ENCODE measurements at places on chromosomes 2 and 18.

DNA sequence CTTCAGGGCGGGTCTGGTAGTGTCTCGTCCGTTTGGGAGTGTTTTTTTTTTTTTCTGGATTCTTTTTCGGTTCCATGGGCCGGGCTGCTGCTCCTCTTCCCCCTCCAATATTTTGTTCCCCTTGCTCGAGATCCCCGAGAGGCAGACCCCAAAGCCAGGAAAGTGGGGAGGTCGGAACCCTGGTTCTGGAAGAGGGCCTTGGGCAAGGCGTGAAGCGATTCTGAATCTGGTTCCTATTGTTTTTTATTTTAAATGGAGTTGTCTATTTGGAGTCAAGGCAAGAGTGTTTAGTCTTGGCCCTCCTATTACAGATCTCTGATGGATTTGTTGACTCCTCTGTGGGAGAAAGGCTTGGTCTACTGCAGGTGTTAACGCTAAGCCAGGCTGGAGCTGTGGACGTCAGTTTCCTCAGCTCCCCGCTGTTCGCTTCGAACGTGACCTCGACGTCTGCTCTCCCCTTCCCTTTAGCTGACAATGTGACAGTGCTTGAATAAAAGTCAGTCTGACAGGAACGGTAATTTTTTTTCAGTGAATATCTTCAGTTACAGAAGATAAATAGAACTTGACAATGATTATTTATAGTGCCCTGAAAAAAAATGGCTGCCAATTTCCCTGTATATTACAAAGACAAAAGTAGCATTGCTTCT lies 683 bp upstream of the DNAJC27 start:
- no peak for DNase-seq

GRCh38 chr2:102789349-102790090 lies 27.7 kb downstream of the TMEM182 start:
- DNase-seq = no peak

- DNase-seq = no peak
Measured at GRCh38 chr2:95317123-95317500, 20.0 kb downstream of the KCNIP3 start.

DNA sequence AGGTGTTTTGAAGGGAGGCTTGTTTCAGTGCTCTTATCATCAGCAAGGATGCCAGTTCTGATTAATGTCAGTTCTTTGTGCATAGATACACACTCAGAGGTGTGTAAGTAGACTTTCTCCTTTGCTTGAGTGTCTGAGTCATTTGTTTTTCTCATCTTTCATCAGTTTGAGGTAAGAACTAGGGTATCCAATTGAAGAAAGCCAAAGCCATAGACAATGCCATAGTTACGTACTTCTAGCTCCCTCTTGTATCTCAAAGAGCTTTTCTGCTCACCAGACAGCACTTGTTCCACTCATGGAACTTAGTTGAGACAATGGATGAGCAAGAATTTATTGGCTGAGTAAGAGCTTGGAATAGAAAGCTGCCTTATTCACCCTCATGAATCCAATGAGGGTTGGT lies 520.1 kb downstream of the PIK3C3 start:
- DNase-seq = no peak

DNA sequence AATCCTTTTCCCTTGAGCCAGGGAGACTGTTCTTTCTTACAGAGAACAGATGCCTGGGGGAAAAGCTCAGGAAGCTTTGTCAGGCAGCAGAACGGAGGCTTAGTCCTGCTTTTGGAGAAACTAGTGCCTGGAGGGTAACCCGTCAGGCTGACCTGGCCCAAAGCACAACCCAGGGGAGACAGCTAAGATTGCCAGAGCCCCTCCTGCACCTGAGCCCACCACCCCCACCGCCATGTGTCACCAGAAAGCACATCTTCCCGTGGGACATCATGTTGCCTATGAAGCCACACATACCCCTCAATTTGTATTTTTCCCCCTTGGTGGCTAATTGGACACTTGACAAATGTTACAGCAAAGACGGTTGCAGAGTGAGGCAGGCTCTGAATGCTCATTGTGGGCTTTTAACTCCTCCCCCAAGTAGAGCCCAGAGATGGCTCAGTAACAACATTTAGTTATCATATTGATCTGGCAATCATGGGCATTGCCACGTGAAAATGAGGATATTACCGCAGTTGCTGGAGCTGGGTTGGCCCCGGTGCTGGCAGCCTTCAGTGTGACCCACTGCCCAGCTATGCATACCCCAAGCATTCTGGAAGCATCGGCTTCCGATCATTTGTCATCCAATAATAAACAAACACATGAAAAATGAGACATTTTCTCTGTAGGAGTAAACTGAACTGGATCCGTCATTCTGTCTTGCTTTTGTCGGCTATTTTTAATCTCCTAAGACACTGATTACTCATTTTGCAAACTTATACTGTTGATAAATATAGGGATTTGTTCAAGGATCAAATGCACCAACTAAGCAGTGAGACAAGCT lies 229.5 kb downstream of the ATAD2B start:
- DNase-seq = no peak

- DNase-seq = peak; percentile 24
Measured at GRCh38 chr18:58091099-58091611, 47.1 kb downstream of the NEDD4L start.

GRCh38 chr2:86617738-86618137 lies 5.9 kb downstream of the RNF103 start:
- DNase-seq = no peak

DNA sequence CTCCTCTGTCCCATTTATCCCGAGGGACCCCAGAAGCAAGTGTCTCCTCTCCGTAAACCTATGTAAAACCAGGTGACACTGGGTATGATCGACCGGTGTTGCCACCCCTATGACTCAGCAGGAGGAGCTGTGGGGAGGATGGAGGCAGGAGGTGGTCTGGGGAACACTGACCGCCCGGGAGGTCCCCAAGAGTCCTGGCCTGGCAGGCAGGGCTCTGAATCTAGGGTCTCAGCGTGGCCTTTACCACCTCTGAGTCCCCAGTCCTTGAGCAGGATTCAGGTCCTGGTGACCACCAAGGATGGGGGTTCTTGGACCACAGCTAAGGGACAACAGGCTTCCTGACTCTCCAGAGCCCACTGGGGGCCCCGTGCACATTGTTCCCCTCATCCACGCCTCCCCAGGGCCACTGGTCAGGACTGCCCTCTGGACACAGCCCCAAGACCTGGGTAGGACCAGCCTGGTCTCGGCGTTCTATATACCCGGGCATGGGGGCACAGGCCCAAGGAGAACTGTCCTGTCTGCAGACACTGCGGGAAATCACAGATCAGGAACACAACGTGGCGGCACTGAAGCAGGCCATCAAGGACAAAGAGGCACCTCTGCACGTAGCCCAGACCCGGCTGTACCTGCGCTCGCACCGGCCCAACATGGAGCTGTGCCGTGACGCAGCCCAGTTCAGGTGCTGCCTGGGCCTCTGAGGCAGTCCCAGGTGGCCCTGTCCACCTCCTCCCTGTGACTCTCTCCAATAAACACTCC lies 4.0 kb downstream of the TEKT4 start:
- DNase-seq = no peak

GRCh38 chr18:46423226-46423805 lies 233.7 kb downstream of the LOXHD1 start:
- no peak for DNase-seq

- DNase-seq = no peak
Measured at GRCh38 chr2:119723784-119724467, 35.8 kb upstream of the PTPN4 start.
